ENCODE measurements at places on chromosomes 11 and 22.

GRCh38 chr11:16737818-16738192 is 642 bp upstream of the C11orf58 start:
- no peak for DNase-seq

DNA sequence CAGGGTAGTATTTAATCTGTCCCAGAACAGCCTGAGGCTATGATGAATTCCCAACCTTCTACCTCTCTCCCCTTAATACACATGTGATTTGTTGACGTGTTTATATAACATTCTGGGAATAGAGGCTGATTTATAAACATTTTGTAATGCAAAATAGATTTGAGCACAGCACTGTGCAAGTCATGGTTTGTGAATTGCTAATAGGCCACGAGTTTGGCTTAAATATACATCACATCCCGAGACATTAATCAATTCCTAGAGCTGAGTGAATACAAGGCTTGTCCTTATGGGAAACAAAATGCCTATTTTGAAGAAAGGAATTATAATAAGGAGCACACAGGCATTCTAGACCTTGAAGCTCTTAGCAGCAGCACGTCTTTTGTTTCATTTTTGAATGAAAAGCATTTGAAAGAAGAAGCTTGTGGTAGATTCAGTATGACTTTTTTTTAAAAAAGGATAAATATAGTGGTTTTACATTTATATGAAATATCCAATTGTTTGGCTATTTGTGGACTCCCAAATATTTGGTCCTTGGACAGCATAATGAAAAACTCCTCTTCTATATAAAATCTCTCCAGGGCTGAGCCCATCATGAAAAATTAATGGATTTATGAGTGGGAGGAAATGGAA is 116.4 kb downstream of the SLC17A6 start:
- no peak for DNase-seq

- DNase-seq: no peak
Observed at GRCh38 chr22:39989633-39990032, 5.1 kb upstream of the FAM83F start.

DNA sequence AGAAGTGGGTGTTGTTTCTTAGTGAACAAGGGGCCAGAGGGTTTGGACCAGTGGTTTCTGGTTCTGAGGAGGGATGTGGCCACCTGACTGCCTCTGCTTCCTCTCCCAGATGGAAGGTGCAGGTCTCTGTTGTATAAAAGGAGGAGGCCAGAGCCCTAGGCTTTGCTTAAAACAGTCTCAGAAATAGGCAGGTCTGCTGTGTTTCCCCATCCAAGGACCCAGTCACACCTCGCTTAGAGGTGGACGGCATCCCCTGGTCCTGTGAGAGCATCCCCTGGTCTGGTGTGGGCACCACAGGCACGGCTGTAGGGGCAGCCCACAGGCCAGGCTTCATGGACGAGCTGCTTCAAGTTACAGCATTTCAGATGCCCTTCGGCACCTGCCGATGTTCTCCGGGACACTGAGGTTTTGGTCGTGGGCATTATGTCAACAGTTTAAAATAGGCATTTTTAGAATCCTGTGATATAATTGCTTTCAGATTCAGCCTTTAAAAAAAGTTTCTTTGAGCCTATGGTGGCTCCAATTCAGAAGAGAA is 45.7 kb upstream of the SHANK2 start:
- DNase-seq: no peak

DNA sequence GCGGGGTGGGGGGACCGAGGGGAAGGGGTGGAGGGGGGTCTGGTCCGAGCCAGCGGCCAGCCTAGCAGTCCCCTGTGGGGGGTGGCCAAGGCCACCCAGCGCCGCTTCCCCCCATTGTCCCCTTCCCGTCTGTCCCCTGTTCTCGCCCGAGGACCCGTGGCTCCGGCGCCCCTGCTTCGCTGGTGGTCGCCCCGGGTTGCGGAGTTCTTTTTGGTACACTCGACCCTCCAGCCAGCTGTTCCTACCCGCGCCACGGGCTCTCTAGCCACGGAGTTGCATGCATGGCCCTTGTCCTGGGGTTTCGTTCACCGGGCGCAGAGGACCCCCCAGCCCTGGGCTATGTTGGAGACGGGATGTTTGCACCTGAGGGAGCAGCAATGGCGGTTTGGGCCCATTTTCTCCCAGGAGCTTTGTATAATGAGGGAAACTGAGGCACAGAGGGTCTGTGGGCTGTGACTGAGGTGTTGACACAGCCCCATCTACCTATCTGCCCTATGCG is 489 bp downstream of the RNF214 start:
- DNase-seq: no peak

- no peak for DNase-seq
Observed at GRCh38 chr11:80473562-80473961, 1032.7 kb upstream of the TENM4 start.

DNA sequence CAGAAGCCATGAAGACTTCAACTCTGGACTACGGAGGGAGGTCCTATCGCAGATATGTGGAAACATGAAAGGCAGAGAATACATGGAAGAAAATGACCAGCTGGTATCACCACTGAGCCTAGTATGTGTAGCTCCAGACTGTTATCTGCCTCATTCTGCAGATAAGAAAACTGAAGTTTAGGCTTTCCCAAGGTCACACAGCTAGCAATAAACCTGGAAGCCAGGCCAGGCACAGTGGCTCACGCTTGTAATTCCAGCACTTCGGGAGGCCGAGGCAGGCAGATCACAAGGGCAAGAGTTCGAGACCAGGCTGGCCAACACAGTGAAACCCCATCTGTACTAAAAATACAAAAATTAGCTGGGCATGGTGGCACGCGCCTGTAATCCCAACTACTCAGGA is 15.6 kb upstream of the VWCE start:
- no peak for DNase-seq

DNA sequence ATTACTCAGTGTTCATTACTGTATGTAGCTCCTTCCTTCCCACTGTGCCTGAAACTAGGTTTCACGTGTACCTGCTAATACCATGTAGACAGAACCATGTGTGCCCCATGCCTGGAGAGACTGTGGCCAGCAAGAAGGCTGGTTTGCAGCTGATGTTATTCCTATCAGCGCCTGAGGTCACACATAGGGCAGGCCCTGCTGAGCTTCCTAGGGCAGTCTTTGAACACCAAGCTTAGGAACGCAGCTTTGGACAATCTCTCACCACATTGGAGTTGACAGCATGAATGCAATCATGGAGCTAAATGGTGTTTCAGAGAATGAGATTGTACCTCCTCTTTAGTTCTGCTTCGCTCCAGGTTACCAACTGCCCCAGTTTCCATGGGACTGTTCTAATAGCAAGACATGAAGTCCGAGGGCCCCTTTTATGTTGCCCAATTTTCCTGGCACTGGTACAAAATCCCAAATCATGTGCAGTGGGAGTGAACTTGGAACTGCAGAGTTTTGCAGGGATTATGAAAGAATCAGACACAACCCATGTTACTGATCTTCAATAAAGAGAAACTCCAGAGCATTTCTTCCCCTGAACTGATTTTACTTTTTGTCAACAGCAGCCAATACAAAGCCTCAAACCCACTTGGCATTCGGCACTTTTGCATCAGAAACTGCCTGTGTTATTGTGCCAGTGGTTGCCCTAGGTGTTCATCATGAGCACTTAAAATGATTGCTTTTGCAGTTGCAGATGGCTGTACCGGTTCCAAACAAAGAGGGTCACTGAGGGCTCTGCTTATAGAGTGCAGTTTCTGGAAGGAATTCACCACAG is 154.2 kb upstream of the TTC12 start:
- no peak for DNase-seq

DNA sequence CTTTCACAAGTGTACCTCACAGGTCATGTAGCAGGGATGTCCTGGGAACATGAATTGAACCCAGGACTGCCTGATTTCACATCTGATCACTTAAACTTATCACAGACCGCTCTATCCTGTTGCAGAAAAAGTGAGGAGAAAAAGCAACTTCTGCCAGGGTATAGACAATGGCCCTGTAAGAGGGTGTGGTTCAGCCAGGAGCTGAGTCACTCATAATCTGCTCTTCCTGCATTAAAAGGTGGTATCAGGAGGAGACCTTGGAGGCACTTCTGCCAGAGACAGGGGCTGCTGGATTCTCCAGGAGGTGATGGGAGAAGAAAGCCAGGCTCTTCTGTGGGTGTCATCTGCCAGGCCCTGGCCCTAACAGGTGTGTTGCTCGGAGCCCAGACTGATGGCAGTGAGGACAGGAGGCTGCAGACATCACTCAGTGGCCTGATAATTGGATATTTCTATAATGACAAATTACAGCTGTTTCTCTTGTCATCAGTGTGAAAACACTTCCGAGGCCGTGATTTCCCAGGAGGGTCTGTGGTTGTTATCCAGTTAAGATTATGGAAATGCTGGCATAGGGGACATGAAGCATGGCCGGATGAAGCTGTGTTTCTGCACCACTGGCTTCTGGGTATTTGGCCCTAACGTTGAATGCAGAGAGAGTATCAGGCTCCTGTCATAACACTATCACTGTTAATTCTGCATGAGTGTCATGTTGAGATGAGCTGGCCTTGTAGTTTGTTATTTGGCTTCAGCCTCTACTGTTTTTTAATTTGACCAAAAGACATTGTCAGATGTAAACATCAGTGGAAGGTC is 125.1 kb upstream of the ZBED5 start:
- no peak for DNase-seq

DNA sequence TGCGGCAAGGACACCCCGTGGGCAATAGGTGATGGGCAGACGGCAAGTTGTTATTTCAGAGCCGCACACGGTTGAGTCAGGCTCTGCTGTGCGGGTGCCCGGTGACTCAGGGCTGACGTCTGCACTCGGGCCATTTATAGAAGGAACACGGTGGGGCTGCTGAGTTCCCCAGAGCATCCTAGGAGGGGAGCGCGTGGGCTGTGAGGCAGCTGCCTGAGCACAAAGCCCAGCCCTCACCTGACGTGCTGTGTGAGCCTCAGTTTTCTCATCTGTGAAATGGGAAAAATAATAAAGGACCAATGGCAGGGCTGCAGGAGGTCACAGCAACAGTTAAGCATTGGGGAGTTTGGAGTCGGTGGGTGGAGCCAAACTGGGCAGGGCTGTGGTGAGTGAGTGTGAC is 11.3 kb upstream of the RHOD start:
- no peak for DNase-seq

DNA sequence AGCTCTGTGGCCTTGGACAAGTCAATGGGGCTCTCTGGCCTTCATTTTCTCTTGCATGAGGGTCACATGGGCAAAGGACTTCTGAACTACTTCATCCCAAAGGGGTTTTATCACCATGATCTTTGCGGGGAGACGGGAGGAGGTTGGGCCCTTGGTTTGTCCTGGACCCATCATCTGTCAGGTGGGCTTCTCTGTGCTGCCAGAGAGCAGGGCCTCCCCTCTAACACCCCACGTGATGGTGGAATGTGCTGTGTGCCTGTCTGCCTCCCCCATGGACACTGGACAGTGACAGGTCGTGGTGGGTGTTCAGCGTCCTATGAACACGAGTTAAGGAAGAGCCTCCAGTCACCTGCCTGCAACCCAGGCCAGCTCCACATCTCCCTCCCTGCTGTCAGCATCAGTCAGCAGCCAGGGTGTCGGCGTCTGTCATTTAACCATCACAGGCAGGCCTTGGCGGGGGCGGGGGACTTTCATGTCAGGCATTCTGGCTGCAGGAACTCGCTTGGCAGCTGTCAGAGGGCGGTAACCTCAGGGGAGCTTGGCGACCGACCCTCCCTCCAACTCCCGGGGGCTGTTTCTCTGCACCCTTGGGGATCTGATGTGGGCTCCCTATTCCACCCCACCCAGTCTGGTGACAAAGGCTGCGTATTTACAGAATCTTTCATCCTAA is 2.6 kb upstream of the SUN2 start:
- DNase-seq: peak; percentile 56

GRCh38 chr11:134069426-134070341 is 812 bp downstream of the JAM3 start:
- no peak for DNase-seq

GRCh38 chr11:5298451-5298850 is 3.3 kb downstream of the OR51B4 start:
- no peak for DNase-seq

GRCh38 chr22:46914481-46914880 is 152.0 kb downstream of the TBC1D22A start:
- DNase-seq: no peak

- no peak for DNase-seq
Observed at GRCh38 chr11:118633979-118634378, 26.6 kb downstream of the PHLDB1 start.

DNA sequence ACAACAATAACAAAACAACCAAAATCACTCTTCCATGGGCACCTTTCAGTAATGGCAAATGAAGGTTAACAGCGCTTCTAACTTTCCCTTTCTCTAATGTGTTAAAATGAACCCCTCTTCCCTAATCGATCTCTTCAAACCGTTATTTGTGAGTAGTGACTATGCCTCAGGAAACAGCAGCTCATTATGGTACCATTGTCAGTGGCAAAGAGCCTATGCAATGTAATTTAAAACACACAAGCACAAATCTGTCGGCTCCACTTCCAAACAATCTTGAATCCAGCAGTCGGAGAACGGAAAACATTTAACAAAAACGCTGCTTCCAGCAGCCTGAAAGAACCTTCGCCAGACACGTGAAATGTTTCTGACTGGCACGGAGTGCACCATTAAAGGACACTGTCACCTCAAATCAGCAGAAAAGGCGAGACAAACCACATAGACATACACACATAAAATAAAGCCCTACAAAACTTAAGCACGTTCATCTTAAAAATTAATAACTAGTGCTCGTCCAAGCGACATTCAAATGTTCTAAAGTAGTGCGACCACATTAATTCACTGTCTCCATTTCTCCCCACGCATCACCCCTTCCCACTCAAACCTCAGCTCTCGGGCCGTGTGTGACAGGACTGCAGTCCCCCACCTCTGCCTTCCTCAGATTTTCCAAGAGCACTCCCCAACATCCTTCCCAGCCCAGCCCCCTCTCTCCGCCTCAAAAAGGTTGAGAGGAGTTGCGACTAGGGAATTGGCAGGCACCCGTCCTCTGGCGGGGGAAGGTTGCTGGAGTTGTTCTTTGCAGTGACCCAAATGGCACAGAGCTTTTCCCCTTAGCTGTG is 748 bp downstream of the RAB30 start:
- peak; percentile 31 for DNase-seq

DNA sequence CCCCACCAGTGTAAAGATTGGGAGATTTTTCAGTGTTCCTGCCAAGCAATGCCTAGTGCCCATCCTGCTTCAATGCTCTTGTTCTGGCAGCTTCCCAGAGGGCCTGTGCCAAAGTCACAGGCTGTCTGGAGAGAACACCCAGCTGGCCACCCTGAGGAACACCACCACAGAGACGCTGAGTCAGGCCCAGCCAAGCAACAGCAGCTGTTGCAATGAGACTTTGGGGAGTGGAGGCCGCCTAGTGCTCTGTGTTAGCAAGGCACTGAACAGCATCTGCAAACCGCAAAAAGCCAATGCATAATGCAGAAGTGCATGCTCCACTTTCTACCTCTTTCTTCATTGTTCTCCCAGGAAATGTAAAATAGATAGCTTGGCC is 168.1 kb downstream of the NXPE2 start:
- DNase-seq: no peak

DNA sequence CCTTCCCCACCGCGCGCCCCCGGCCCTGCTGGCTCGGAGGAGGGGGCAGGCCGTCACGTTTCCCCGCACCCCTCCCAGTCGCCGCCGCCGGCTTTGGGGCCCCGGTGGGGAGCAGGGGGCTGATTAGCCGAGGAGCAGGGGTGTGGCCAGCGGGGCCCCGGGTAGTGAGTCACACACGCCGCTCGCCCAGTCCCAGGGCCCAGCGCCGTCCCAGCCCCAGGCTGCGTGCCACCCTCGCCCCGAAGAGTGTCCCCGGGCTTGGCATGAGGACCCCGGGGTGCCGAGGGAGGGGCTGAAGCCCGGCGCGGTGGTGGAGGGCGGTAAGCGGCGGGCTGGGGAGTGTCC is 34.4 kb downstream of the PRDM11 start:
- DNase-seq: peak; percentile 20

GRCh38 chr11:117532568-117532967 is 204.9 kb downstream of the CEP164 start:
- no peak for DNase-seq

- no peak for DNase-seq
Observed at GRCh38 chr22:26985931-26986782, 328.8 kb downstream of the MIAT start.
